ENCODE measurements at places on chromosomes 7 and 10.

- DNase-seq = no peak
These were observed 131.0 kb downstream of the KAT6B start for GRCh38 chr10:74957285-74957961.

- DNase-seq = no peak
These were observed 387.4 kb upstream of the CELF2 start for GRCh38 chr10:10630281-10630680.

DNA sequence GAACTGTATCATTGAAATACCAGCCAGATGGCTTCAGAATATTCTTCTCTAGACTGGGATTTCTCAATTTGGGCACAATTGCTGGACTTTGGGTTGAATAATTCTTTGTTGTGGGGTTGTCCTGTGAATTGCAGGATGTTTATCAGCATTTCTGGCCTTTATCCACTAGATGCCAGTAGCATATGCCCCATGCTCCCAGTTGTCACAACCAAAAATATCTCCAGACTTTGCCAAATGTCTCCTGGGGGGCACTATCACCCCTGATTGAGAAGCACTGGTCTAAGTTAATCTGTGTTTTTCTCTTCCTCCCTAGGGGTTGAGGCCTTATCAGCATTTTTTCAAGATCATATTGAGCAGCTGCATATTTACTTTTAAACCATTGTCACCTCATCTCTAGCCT, 204.9 kb upstream of the SP8 start:
- no peak for DNase-seq

DNA sequence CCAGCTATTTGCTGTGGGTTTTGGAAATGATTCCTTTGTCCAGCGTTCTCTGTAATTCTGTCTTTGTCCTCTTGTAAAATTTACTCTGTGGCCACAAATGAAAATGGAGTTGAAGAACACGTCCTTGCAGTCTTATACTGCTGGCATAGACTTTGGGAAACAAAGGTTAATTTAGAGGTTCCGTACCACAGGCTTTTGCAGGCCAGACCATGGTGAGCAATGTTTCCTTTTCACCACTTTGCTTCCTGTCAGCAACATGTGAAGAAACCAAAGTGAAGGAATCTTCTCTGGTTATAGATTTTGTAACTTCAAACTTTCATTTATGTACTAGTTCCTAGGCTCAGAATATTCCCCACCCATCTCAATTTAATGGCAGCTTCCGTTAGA, 488.5 kb downstream of the MDFIC start:
- DNase-seq = no peak

DNA sequence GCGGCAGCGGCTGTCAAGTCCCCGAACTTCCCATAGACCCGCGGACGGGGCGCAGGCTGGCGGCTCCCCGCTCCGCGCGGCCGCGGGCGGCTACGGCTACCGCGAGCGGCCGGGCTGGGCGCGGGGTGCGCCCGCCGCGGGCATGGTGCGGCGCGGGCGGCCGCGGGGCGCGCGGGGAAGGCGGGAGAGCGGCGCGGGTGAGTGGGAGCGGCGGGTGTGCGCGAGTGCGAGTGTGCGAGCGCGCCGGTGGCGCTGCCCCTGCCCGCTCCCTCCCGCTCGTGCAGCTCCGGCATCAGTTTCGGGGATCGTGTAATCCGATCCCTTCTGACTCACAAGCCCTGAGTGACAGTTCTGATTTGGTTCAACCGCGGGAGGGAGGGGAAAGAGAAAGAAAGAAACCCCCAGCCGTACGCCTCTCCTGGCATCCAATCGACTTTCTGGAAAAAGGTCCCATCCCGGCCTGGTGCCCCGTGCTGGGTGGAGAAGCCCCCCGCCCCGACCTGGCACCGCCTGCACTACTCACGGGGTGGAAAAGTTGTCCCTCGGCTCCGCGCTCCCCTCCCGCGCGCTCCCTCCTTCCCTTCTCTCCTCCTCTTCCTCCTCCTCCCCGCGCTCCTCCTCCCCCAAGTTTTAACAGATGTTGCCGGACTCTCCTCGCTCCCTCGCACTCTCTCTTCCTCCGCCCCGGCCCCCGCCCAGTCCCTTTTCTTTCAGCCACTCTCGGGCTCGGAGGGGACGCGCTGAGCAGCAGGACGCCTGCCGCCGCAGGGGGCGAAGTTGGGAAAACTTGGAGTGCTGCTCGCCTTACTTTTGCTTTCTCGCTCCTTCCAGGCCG, at the start of gene GLI3:
TSS of gene GLI3 (minus strand) at position 234 of the 835 bp plus-strand sequence. CDS start 13,956 bp downstream, outside the sequence.
- no peak for DNase-seq

DNA sequence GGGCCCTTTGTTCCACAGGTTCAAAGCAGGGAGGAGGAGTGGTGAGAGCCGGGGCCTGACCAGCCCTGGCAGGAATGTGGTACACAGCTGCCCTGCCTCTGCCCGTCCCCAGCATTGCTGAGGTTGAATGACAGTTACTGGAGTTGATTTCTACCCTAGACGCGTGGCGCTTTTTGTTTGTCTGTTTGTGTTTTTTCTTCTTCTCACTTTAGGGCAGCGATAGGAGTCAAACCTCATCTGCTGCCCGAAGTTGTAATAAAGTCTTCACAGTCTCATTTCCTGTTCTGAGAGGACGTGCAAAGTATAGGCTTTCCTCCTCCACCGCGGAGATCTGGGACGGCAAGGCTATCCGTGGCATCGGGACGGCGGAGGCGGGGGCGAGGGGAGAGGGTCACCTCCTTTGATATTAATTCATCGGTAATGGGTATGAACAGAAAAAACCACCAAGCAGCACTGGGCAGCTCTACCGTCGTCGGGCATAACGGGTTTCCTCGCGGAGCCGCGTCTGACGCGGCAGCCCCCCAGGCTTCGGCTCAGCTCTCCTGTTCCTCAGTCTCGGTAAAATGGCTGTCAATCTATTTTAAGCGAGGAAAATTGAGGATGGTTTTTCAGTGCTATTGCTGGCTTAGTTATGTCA, 160.8 kb downstream of the LRMDA start:
- no peak for DNase-seq

GRCh38 chr7:128037880-128038619, 6.8 kb upstream of the LRRC4 start:
- DNase-seq = no peak

DNA sequence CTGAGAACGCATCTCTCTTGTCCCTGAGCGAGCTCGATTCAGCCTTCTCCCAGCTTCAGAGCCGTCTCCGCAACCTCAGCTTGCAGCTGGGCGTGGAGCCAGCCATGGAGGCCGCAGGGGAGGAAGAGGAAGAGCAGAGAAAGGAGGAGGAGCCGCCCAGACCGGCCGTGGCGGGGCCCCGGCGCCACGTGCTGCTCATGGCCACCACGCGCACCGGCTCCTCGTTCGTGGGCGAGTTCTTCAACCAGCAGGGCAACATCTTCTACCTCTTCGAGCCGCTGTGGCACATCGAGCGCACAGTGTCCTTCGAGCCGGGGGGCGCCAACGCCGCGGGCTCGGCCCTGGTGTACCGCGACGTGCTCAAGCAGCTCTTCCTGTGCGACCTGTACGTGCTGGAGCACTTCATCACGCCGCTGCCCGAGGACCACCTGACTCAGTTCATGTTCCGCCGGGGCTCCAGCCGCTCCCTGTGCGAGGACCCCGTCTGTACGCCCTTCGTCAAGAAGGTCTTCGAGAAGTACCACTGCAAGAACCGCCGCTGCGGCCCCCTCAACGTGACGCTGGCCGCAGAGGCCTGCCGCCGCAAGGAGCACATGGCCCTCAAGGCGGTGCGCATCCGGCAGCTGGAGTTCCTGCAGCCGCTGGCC, 43.2 kb downstream of the CHST3 start:
- DNase-seq = no peak

DNA sequence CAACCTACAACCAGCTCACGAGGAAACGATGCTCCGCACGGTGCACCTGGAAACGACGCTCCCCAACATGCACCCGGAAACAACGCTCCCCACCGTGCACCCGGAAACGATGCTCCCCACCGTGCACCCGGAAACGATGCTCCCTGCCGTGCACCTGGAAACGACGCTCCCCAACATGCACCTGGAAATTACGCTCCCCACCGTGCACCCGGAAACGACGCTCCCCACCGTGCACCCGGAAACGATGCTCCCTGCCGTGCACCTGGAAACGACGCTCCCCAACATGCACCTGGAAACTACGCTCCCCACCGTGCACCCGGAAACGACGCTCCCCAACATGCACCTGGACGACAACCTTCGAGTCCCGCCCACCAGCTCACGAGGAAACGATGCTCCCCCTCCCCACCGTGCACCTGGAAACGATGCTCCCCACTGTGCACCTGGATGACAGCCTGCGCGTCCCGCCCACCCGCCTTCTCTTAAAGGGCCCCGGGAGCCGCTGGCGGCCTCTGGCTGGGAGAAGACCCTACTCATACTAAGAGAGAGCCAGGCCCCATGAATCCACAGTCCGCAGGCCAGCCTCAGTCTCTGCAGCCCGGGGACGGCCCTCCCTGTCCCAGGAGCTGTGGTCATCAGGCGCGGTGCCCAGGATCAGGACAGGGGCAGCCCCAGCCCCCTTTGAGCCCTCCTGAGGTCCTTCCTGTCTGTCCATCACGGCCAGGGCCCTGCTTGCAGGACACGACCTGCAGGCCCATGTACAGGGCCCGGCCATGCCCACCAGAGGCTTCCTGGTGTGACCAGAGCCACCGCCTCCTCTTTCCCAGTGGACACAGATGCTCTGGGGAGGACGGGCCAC, 98.3 kb downstream of the PDGFA start:
- no peak for DNase-seq

DNA sequence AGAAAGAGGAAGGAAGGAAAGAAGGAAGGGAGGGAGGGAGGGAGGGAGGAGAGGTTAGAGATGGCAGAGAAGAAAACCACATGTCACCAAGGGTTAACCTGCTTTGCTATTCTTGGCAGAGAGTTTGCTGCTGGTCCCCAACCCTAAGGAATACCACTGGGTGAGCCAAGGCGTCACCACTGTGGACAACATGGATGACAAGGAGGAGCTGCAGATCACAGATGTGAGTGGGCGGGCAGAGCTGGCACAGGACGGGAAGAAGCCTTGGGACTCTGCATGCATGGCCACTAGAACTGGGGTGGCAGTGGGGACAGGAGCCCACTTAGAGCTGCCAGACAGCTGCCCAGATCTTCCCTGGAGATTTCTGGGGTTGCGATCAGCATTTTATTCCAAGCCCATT, 17.2 kb upstream of the MYH16 start:
- no peak for DNase-seq

DNA sequence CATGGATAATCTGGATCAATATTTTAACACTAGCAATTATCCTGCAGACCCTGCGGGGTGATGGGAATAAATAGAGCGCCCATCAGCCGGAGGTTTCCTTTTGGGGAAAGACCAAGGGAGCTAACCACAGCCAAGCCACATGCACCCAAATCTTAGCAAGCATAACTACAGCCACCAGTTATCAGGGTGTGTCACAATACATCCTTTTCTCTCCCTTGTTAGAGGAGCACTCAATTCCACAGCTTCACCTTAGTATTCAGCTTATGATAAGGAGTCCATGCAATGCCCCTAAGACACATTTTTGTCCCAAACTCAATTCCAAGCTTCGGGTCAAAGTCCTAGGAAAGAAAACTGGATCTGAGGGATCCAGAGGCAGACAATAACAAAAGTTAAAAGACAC, 15.9 kb downstream of the TOMM7 start:
- DNase-seq = no peak

DNA sequence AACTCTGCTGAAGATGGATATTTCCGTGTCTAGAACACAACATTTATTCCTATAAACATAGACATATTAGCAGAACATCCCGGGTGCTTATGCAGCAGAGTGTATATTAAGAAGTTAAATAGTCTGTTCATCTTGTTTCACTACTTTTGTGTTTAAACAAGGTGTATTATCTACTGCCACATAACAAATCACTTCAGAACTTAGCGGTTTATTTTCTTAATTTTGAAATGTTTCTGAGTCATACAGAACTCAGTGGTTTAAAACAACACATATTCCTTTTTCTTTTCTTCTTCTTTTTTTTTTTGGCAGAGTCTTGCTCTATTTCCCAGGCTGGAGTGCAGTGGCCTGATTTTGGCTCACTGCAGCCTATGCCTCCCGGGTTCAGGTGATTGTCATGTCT, 25.8 kb downstream of the DENND10 start:
- DNase-seq = no peak

Measured in effector memory CD4-positive, alpha-beta T cell (primary cell).